Activated CD4-positive, alpha-beta memory T cell treated with anti-CD3 and anti-CD28 coated beads for 36 hours (primary cell): ENCODE measurements at places on chromosomes 2 and 18. TPM values are rescaled to one million over a fixed set of nuclear protein-coding genes. Genes with fewer than 3 reads are reported as not detected.

The ZNF236 gene
- total RNA-seq, result 14.4 TPM

The MSTN gene
- not detected for total RNA-seq

The ANKRD36C gene
- total RNA-seq, result 37.3 TPM

The AP1S3 gene
- 12.1 TPM for total RNA-seq

The ZNF385B gene
- not detected for total RNA-seq

The UGT1A10 gene
- not detected for total RNA-seq

The PCARE gene
- total RNA-seq, result not detected

The DPP10 gene
- not detected for total RNA-seq

The BOLL gene
- total RNA-seq, result not detected

The NEU4 gene
- total RNA-seq, result 0.36 TPM

The SOCS6 gene
- 1.3 TPM for total RNA-seq

- H3K27ac ChIP-seq, result no peak overlapping the region
- no peaks in the 10 kb centered on the region for H3K27me3 ChIP-seq
- DNase-seq, result no peak
- no peaks in the 10 kb centered on the region for H3K4me1 ChIP-seq
- no peak overlapping the region for H3K4me3 ChIP-seq
Measured at GRCh38 chr2:25537526-25537925, 135.9 kb downstream of the DTNB start.

DNA sequence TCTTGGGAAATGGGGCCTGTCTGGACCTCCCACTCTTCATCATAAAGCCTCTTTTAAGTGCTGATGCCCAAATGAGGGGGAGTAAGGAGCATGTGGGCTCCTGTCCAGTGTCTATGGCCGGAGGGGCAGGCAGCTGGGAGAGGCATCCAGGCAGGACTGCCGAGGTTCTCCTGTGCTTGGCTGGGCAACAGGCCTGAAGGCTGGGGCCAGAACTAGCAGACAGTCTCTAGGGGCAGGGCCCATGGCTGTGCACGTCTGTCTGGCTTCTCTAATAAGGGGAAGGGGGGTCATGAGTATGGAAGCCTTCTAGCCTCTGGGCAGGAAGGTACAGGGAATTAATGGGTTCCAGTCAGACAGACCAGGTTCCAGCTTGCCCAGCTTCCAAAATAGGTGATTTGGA lies 128.6 kb downstream of the SMAD2 start:
- no peak for DNase-seq
- no peaks in the 10 kb centered on the region for H3K36me3 ChIP-seq
- peaks cover 3% of the 10 kb centered on the region for H3K27me3 ChIP-seq

GRCh38 chr2:85238607-85239006 lies 89.2 kb downstream of the TGOLN2 start:
- no peak overlapping the region for H3K27ac ChIP-seq
- H3K4me1 ChIP-seq, result no peaks in the 10 kb centered on the region
- DNase-seq, result no peak
- H3K27me3 ChIP-seq, result peaks cover 14% of the 10 kb centered on the region
- no peaks in the 10 kb centered on the region for H3K36me3 ChIP-seq
- no peak overlapping the region for H3K4me3 ChIP-seq

GRCh38 chr2:179237209-179237946 lies 27.3 kb downstream of the SESTD1 start:
- no peaks in the 10 kb centered on the region for H3K36me3 ChIP-seq
- no peak overlapping the region for H3K27ac ChIP-seq
- DNase-seq, result no peak
- H3K27me3 ChIP-seq, result no peaks in the 10 kb centered on the region
- H3K4me1 ChIP-seq, result peaks cover 32% of the 10 kb centered on the region

DNA sequence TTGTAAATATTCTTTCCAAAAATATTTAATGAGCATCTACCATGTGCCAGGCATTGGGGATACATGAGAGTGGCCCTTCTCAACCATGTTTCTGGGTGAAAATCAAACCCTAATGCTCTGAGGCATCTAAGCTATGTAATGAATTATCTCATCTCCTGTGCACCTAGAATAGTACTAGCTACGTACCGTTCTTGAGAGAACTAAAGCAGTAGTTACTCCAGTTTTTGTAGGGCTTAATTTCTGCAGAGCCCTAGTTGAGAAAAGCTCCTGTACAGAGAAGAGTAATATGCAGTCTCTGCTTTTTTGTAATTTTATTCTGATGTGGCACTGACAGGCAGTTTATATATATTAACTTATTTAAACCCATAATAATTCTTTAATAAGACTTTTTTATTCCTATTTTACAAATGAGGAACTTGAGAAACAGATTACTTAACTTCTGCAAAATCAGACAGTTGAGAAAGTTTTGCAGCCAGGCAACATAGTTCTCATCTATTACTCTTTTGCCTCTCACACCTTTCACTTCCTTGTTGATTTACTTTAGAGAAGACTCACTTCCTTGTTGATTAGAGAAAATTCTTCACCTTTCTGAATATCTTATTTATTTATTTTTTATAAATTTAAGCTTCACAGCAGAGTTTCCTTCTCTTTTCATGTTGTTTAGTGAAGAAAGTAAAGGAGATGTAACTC lies 3.1 kb downstream of the SPOPL start:
- H3K36me3 ChIP-seq, result peaks cover 8% of the 10 kb centered on the region
- DNase-seq, result no peak
- peak overlapping the region; percentile 55 for H3K4me3 ChIP-seq
- H3K4me1 ChIP-seq, result peaks cover 44% of the 10 kb centered on the region
- H3K27me3 ChIP-seq, result no peaks in the 10 kb centered on the region

- no peak for DNase-seq
- no peak overlapping the region for H3K27ac ChIP-seq
- H3K4me1 ChIP-seq, result no peaks in the 10 kb centered on the region
- no peak overlapping the region for H3K4me3 ChIP-seq
Measured at GRCh38 chr2:148167855-148168254, 147.0 kb downstream of the MBD5 start.

GRCh38 chr2:47060652-47061170 lies 94.4 kb downstream of the STPG4 start:
- no peak for DNase-seq
- peaks cover 17% of the 10 kb centered on the region for H3K4me1 ChIP-seq
- H3K27me3 ChIP-seq, result no peaks in the 10 kb centered on the region
- H3K36me3 ChIP-seq, result peaks cover 12% of the 10 kb centered on the region

DNA sequence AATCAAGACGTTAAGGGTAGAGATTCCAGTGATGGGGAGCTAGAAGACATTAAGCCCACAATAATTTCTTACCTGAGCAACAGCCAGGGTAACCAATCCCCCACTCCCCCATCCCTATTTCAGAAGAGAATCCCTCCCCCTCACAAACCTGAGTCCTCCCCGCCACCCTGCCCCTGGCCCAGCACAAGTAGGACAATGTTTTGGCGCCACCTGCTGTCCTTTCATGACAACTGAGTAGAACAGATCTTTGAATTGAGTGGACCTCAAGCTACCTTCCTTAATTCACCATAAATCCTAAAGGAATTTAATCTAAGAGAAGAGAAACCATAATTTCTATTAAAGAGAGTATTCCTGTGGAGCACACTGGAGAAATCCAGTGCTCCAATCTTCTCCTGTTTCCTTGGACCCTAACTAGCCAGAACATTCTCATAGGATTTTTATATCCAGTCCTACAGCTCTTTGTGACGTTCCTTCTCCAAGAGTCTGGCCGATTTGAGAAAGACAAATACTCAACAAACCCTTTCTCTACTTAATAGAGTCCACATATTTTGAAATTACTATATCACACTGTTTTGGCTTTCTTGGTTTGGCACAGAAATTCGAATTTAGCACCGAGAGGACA lies 41.1 kb downstream of the NHEJ1 start:
- DNase-seq, result peak; percentile 71
- no peaks in the 10 kb centered on the region for H3K36me3 ChIP-seq
- no peak overlapping the region for H3K27ac ChIP-seq
- no peak overlapping the region for H3K4me3 ChIP-seq
- H3K4me1 ChIP-seq, result peaks cover 7% of the 10 kb centered on the region

GRCh38 chr18:28365411-28365831 lies 188.5 kb upstream of the CDH2 start:
- H3K4me3 ChIP-seq, result no peak overlapping the region
- no peaks in the 10 kb centered on the region for H3K4me1 ChIP-seq
- no peak overlapping the region for H3K27ac ChIP-seq
- DNase-seq, result no peak

GRCh38 chr2:9769171-9770005 lies 73.9 kb upstream of the TAF1B start:
- DNase-seq, result peak; percentile 73
- no peaks in the 10 kb centered on the region for H3K27me3 ChIP-seq
- peaks cover 31% of the 10 kb centered on the region for H3K4me1 ChIP-seq
- H3K27ac ChIP-seq, result no peak overlapping the region
- no peak overlapping the region for H3K4me3 ChIP-seq
- H3K36me3 ChIP-seq, result no peaks in the 10 kb centered on the region

DNA sequence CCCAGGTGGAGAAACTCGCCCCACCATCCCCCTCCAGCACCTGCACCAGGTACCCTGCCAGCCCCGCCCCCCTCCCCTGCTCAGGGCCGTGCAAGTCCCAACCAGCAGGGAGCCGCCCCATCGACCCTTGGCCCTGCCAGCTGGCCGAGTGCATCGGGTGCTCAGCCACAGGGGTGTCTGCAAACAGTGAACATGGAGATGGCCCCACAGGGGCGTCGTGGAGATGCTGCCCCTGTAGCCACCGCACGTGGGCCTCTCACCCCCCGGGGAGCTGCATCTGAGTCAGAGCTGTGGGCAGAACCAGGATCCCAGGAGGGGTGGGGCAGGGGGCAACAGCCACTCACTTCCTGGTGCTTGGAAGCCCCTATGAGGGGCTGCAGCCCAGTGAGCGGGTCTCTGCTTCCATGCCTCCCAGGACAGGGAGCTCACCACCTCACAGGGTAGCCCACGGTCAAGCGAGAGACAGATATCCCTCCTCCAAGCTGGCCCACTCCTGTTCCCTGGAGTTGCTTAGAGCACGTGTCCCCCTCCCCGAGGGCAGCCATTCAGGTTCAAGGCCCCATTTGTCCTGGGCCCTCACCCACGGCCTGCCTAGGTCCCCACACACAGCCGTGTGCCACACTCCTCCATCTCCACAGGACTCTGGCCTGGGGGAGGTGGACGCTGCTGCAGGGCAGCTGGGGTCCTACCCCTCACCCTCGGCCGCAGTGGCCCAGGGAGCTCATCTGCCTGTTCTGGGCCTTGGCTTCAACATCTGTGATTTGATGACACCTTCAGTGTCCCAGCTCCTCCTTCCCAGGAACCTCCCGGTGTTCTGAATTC lies 1.1 kb upstream of the MAB21L4 start:
- H3K4me3 ChIP-seq, result no peak overlapping the region
- no peaks in the 10 kb centered on the region for H3K27me3 ChIP-seq
- no peak for DNase-seq
- no peaks in the 10 kb centered on the region for H3K36me3 ChIP-seq
- H3K27ac ChIP-seq, result no peak overlapping the region
- no peaks in the 10 kb centered on the region for H3K4me1 ChIP-seq

- H3K27ac ChIP-seq, result peak overlapping the region; percentile 90
- peak; percentile 91 for DNase-seq
- no peaks in the 10 kb centered on the region for H3K27me3 ChIP-seq
- peaks cover 39% of the 10 kb centered on the region for H3K4me1 ChIP-seq
Measured at GRCh38 chr2:240579771-240580614, 6.5 kb upstream of the CAPN10 start.

DNA sequence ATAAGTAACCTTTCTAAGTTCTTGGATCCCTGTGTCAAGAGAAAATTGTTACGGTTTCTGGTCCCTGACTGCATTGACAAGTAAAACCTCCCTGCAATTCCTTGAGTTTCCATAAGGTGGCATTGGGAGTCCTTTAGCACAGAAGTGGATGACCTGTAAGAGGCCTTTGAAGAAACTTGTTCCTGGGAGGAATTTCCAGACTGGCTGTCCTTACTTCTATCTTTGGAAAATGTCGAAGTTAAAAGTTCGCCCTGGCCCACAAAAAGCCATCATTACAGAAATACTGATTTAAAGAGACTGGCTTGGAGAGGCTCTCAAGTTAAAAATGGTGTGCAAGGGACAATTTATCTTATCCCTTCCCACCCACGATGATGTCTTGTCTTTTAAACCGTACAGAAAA lies 218.4 kb downstream of the CDH20 start:
- H3K4me3 ChIP-seq, result no peak overlapping the region
- H3K27ac ChIP-seq, result no peak overlapping the region
- H3K36me3 ChIP-seq, result no peaks in the 10 kb centered on the region
- peaks cover 9% of the 10 kb centered on the region for H3K4me1 ChIP-seq
- no peak for DNase-seq

GRCh38 chr2:151805343-151805742 lies 22.9 kb downstream of the ARL5A start:
- peaks cover 6% of the 10 kb centered on the region for H3K4me1 ChIP-seq
- no peaks in the 10 kb centered on the region for H3K27me3 ChIP-seq
- H3K36me3 ChIP-seq, result peaks cover 18% of the 10 kb centered on the region
- no peak overlapping the region for H3K27ac ChIP-seq

DNA sequence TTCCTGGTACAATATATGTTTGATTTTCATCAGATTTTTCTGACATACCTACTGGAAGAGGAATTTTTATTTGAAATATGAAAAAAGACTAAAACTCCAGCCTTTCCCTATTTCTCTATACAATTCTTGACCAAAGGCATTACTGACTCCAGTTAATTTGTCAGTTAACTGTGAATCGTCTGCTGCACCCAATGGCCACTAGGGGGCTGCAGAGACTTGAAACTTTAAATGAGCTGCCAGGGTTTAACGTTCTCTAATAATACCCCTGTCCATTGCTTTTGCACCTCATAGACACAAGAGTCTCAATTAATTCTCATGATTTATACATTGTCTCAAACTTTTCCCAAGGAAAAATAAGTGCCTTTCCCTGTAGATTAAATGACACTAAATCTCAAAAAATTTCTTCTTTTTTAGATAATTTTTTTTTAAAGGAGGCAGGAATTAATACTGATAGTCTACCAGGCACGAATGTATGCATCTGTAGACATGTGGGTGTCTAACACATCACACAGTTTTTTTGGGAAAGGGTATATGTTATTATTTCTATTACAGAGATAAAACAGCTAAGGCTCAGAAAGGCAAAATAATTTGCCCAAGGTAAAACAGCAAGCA lies 1.8 kb upstream of the ALK start:
- no peaks in the 10 kb centered on the region for H3K36me3 ChIP-seq
- no peak overlapping the region for H3K4me3 ChIP-seq
- H3K27ac ChIP-seq, result no peak overlapping the region
- H3K4me1 ChIP-seq, result peaks cover 9% of the 10 kb centered on the region

DNA sequence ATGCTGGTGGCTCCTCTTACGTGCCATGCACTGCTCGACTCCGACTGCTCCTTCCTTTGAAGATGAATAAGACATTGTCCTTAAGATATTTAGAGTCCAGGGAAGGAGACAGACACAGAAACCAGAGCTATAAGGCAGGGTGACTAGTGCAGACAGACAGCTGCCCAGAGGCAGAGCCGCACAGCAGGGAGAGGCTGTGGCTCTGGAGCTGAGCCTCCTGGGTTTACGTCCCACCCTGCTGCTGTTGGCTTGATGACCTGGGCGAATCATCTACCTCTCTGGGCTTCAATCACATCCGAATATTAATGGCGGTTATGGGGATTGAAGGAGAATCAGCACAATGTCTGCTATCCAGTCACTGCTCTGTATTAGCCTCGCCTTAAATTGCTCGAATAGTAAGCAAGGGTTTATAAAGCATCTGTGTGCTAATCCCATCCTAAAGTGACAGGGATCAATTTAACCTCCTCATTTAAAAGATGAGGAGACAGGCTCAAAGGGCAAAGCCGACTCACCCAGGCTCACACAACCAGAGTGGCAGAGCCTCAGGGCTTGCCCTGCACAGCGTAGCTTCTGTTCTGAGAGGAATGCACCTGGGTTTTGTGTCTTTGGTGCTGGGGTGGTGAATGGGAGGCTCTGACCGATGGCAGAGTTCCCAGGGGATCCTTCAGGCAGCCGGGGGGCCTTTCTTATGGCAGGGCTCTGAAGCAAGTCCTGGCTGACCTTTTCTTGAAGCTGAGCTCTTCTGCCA lies 284.1 kb downstream of the MYCN start:
- DNase-seq, result no peak
- H3K27me3 ChIP-seq, result no peaks in the 10 kb centered on the region
- no peaks in the 10 kb centered on the region for H3K36me3 ChIP-seq
- no peaks in the 10 kb centered on the region for H3K4me1 ChIP-seq
- no peak overlapping the region for H3K4me3 ChIP-seq
